ENCODE measurements at places on chromosomes 6 and 20. TPM values are rescaled to one million over a fixed set of nuclear protein-coding genes. Genes with fewer than 3 reads are reported as not detected.
A peak's percentile ranks its signal among the peaks of the same experiment; 100 is the strongest.

CGA gene
- polyA plus RNA-seq: 0.04 TPM

SLC35F1 gene
- polyA plus RNA-seq: 5.1 TPM

OR2H1 gene
- polyA plus RNA-seq: not detected

CCN6 gene
- 0.43 TPM for polyA plus RNA-seq

MMP24 gene
- polyA plus RNA-seq: 3.9 TPM

DACT2 gene
- 6.4 TPM for polyA plus RNA-seq

COL11A2 gene
- 5.3 TPM for polyA plus RNA-seq

ANKRD66 gene
- not detected for polyA plus RNA-seq

IP6K3 gene
- polyA plus RNA-seq: 0.34 TPM

GJA10 gene
- not detected for polyA plus RNA-seq

MYMX gene
- polyA plus RNA-seq: 0.13 TPM

FOXF2 gene
- polyA plus RNA-seq: 25.0 TPM

FNDC11 gene
- polyA plus RNA-seq: 0.34 TPM

DNA sequence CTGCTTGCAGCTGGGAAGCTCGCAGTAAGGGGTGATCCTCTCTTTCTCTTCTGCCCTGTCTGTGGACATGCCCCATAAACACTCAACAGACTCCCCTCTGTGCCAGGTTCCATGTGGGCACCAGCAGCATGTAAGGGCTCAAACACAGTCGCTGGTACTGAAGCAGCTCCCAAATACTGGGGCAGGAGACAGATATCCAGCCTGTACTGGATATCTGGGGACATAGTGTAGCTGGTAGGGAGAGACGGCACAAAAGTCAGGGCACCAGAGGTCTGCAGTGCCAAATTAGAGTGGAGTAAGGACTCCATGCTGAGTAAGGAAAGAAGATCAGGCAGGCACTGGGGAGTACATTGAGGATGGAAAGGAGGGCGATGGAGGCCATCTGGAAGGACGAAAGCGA, 48.3 kb upstream of the RSPO4 start:
- H3K27me3 ChIP-seq: no peaks in the 10 kb centered on the region
- no peak overlapping the region for H3K27ac ChIP-seq
- H3K4me3 ChIP-seq: no peak overlapping the region

GRCh38 chr6:90048206-90048967, 154.1 kb downstream of the GJA10 start:
- no peaks in the 10 kb centered on the region for H3K27me3 ChIP-seq
- no peaks in the 10 kb centered on the region for H3K36me3 ChIP-seq
- DNase-seq: no peak
- H3K4me3 ChIP-seq: no peak overlapping the region

- DNase-seq: no peak
- no peaks in the 10 kb centered on the region for H3K27me3 ChIP-seq
- H3K4me3 ChIP-seq: no peak overlapping the region
- no peak overlapping the region for H3K27ac ChIP-seq
- no peaks in the 10 kb centered on the region for H3K4me1 ChIP-seq
Measured at GRCh38 chr20:39713076-39713840, 751.1 kb downstream of the DHX35 start.

GRCh38 chr6:156985309-156985708, 208.1 kb downstream of the ARID1B start:
- peaks cover 3% of the 10 kb centered on the region for H3K4me1 ChIP-seq
- no peaks in the 10 kb centered on the region for H3K27me3 ChIP-seq
- no peak for DNase-seq
- no peaks in the 10 kb centered on the region for H3K36me3 ChIP-seq

DNA sequence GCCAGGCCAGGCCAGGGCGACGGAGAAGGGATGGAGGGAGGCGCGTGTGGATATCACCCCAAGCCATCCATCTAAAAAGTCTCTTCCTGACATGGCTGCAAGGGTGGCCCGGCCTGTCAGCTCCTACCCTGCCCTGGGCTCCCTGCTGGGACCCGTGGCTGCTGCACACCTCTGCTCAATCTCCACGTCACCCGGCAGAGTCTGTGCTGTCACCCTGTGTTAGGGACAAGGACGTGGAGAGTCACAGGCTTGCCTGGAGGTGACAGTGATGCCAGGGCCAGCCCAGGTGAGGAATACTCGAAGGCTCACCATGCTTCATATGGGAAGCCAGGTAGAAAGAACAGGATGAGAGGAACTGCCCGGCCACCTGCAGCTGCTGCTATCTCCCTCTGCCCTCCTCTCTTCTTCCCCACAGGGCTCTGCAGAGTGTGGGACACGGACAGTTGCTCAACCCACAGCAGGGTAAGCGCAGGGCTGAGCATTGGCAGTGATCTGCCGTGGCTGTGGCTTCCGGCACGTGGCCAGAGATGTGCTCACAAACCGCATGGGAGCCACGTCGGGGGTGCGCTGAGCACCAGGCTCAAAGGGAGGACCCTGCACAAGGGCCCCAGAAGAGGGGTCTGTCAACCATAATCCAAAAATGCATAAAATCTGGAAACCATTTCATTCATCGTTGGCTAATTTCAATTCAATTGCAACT, 214.3 kb downstream of the DLL1 start:
- no peak overlapping the region for H3K27ac ChIP-seq
- no peak for DNase-seq
- H3K36me3 ChIP-seq: no peaks in the 10 kb centered on the region
- H3K4me1 ChIP-seq: no peaks in the 10 kb centered on the region
- H3K27me3 ChIP-seq: no peaks in the 10 kb centered on the region

GRCh38 chr6:170178561-170179477, 112.1 kb downstream of the DLL1 start:
- H3K27me3 ChIP-seq: no peaks in the 10 kb centered on the region
- no peaks in the 10 kb centered on the region for H3K36me3 ChIP-seq

GRCh38 chr6:684831-685636, 7.9 kb downstream of the EXOC2 start:
- DNase-seq: no peak
- H3K27me3 ChIP-seq: no peaks in the 10 kb centered on the region
- H3K4me1 ChIP-seq: no peaks in the 10 kb centered on the region
- H3K36me3 ChIP-seq: peaks cover under 1% of the 10 kb centered on the region

DNA sequence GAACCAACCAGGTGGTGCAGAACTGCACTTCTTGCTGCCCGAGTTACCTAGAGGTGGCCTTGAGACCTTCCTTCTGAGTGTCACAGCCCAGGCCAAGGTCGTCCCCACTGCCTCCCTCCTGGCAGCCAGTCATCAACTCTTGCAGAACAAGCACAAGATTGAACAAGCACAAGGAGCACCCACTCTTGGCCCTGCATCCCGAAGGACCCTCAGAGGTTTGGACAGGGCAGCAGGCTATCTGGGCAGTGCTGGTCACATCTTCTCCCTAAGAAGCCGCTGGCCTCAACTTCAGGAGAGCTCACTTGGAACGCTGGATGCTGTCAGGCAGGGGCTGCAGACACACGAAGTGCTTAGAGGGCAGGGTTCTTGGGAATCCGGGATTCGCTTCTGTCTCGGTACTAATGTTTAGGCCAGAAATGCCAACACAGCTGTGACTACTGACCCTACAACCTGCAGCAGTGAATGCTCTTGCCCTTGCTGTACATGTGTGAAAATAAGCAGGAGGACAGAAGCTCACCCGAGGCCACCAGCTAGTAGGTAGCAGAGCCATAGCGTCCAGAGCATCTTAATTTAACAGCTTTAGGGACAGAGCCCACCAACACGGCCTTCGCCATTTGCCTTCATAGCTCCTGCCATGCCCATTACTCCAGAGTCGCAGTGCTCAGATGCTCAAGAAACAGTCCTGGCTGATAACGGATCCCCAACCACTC, 4.0 kb upstream of the ACSS1 start:
- H3K36me3 ChIP-seq: no peaks in the 10 kb centered on the region
- no peak for DNase-seq
- no peaks in the 10 kb centered on the region for H3K27me3 ChIP-seq
- peak overlapping the region; percentile 68 for H3K27ac ChIP-seq

GRCh38 chr20:1846341-1846740, 48.9 kb upstream of the SIRPA start:
- H3K4me1 ChIP-seq: peaks cover 16% of the 10 kb centered on the region
- no peak overlapping the region for H3K27ac ChIP-seq
- no peaks in the 10 kb centered on the region for H3K27me3 ChIP-seq
- H3K36me3 ChIP-seq: no peaks in the 10 kb centered on the region

DNA sequence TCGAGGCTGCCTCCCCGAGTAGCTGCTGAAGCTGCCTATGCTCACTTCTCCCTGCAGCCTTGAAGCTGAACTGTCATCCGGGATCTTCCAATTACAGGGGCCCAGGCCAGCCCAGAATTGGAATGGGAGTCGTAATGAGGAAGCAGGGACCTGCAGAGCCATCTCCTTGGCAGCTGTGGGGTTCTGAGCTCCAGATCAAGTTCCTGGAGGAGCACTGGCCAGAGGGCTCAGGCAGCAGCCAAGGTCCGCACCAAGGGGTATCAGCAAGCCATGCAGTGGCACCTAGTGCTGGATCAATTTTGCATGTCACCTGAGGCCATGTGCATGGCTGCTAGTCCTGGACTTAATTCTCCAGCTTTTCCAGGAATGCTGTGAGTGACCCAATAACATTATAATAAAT, 163.2 kb upstream of the TSHZ2 start:
- no peak overlapping the region for H3K27ac ChIP-seq
- no peaks in the 10 kb centered on the region for H3K4me1 ChIP-seq
- H3K36me3 ChIP-seq: no peaks in the 10 kb centered on the region
- H3K27me3 ChIP-seq: no peaks in the 10 kb centered on the region

DNA sequence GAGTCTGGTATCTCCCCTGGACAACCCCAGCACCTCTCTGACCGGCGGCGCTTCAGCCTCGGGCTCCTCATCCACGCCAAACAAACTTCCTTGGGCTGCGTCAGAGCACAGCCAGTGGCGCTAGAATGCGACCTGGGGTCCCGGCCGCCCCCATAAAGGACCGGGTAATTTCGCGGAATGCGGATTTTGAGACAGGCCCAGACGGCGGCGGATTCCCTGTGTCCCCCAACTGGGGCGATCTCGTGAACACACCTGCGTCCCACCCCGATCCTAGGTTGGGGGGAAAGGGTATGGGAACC, 1.6 kb downstream of the FOXP4 start:
- peaks cover 60% of the 10 kb centered on the region for H3K4me1 ChIP-seq
- DNase-seq: no peak
- peak overlapping the region; percentile 87 for H3K27ac ChIP-seq
- H3K36me3 ChIP-seq: peaks cover 34% of the 10 kb centered on the region

DNA sequence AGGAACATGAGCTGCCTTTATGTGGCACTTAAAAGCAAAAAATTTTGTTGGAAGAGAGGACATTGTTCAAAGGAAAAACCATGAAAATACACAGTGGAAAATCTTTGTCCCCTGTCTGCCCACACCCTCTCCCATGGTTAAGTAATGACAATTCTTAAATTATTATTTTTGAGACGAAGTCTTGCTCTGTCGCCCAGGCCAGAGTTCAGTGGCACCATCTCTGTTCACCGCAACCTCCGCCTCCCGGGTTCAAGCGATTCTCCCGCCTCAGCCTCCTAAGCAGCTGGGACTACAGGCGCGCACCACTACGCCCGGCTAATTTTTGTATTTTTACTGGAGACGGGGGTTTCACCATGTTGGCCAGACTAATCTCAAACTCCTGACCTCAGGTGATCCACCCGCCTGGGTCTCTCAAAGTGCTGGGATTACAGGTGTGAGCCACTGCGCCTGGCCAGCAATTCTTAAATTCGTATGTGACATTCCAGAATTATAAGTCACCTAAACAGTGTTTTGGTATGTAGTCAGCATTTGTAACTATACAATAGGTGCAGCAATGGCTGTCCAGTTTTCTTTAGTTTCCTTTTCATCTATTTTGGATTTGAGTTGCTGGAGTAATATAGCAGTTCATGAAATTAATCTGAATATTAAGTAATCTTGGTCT, 636 bp upstream of the SSR1 start:
- peaks cover 4% of the 10 kb centered on the region for H3K4me1 ChIP-seq
- H3K36me3 ChIP-seq: peaks cover 10% of the 10 kb centered on the region
- peak overlapping the region; percentile 98 for H3K27ac ChIP-seq
- H3K4me3 ChIP-seq: peak overlapping the region; percentile 95
- DNase-seq: no peak
- no peaks in the 10 kb centered on the region for H3K27me3 ChIP-seq

DNA sequence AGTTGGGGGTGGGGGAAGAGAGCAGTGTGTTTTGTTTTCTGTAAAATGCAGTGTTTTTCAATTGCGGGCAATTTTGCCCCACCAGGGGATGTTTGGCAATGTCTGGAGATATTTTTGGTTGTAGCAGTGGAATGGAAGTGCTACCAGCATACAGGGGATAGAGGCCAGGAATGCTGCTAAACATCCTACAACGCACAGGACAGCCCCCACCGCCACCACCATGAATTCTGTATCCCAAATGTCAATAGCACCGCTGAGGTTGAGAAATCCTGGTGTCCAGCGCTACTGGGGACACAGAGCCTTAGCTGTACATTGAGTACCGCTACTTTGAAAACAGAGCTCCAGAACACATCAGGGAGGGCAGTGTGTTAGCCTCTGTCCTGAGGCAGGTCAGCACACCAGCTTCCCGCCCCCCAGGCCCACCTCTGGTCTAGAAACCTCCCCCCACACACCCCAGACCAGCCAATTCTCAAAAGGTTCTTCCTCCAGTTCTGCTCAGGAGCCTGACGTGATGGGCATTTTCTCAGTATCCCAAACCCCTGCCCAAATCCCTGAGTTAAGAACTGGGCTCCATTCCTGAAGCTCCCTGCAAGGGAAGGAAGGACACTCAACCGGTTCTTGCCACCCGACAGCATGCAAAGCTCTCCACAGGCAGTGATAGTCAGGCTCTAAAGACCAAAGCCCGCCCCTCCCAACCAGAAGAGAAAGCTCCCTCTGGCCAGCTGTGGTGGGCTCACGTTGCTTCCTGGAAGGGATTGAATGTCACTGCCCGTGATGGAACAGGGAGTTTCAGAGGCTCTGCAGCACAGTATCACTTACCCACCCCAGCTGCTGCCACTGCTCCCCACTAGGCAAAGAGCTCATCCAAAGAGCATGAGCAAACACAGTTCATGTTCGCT, 321.5 kb upstream of the JARID2 start:
- no peak for DNase-seq
- H3K36me3 ChIP-seq: no peaks in the 10 kb centered on the region
- H3K4me3 ChIP-seq: no peak overlapping the region
- H3K4me1 ChIP-seq: peaks cover 6% of the 10 kb centered on the region
- no peak overlapping the region for H3K27ac ChIP-seq

- no peak overlapping the region for H3K27ac ChIP-seq
- H3K27me3 ChIP-seq: no peaks in the 10 kb centered on the region
- no peak overlapping the region for H3K4me3 ChIP-seq
Measured at GRCh38 chr6:132028029-132028428, 76.9 kb upstream of the CCN2 start.

GRCh38 chr20:59495894-59496510, 108.3 kb upstream of the PHACTR3 start:
- no peak overlapping the region for H3K27ac ChIP-seq
- H3K36me3 ChIP-seq: no peaks in the 10 kb centered on the region
- H3K4me3 ChIP-seq: no peak overlapping the region
